ENCODE measurements at places on chromosomes 5 and 9.
A peak's percentile ranks its signal among the peaks of the same experiment; 100 is the strongest.

- no peak for DNase-seq
Observed at GRCh38 chr9:78967596-78968217, 604.1 kb upstream of the TLE4 start.

DNA sequence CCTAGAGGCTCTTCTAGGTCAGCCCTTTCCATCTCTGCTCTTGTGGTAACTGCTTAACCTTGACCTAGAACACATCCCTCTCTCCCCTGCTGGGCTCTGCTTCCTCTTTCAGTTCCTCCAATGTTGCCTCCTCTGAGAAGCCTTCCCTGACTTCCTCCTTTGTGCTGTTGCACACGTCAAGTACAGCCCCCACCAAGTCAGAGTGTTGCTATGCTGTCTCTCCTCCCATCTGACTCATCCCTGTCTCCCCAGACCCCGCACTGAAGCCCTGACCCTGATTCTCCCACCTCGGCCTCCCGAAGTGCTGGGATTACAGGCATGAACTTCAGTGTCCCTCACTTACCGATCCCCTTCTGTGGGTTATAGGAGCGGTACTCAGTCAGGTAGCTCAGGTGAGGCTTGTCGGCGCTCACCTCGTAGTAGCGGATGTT, 10.4 kb upstream of the TRIM14 start:
- peak; percentile 51 for DNase-seq

DNA sequence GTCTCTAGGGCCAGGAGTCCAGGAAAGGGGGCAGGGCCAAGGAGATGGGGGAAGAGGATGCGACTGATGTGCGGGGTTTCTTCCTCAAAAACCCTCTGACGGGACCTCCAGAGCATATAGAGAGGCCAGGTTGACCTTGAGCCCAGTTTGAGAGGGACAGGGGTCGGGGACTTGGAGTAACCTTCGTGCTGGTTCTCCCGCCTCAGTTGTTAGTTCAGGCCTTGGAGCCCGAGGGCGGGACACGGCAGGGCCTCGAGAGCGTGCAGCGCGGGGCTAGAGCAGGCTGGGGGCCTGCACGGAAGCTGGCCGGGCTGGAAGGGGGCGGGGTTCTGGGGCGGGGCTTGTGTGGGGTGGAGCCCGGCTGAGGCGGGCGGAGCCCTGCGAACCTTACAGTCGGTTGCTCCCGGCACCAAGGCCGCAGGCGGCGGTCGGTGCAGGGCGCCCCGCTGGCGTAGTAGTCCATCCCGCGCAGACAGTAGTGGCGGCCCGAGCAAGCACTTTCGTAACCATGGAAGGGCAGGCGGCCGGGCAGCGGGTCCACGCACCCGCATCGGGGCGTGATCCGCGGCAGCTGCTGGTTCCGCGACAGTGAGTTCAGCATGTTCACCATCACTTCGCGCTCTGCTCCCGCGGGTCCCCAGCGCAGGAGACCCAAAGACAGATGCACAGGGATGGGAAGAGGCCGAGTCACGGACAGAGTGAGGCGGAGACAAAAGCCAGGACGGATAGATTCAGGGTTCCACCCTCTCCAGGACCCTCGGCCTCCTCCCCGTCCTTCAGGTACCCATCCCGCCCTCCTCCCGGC, 4.0 kb upstream of the MYORG start:
- peak; percentile 54 for DNase-seq

GRCh38 chr9:125701351-125701750, 5.7 kb downstream of the MAPKAP1 start:
- no peak for DNase-seq

GRCh38 chr5:101473483-101473882, 570.4 kb upstream of the ST8SIA4 start:
- no peak for DNase-seq
